ENCODE measurements at places on chromosomes 2 and 18. TPM values are rescaled to one million over a fixed set of nuclear protein-coding genes. Genes with fewer than 3 reads are reported as not detected.

Gene SPIRE1
- total RNA-seq: 19.0 TPM

Gene SCYGR4
- not detected for total RNA-seq

Gene PROKR1
- not detected for total RNA-seq

Gene LONRF2
- 0.21 TPM for total RNA-seq

Gene SNORC
- 1.9 TPM for total RNA-seq

Gene MYO3B
- total RNA-seq: 13.7 TPM

Gene REG3A
- total RNA-seq: not detected

Gene TMEM237
- 19.8 TPM for total RNA-seq

Gene UGT1A8
- not detected for total RNA-seq

Gene SERPINB11
- total RNA-seq: not detected

Gene MAP3K19
- not detected for total RNA-seq

Gene RESP18
- not detected for total RNA-seq

Gene SERPINB3
- total RNA-seq: not detected

Gene SERPINB12
- total RNA-seq: not detected

Gene TEX51
- total RNA-seq: not detected

Gene LHCGR
- total RNA-seq: not detected

Gene PTPRN
- 1.6 TPM for total RNA-seq

Gene DYNC2LI1
- 71.6 TPM for total RNA-seq

Gene SOX11
- total RNA-seq: not detected

All from activated T-helper 2 cell treated with anti-CD3 and anti-CD28 coated beads, Interferon-gamma antibody, Interleukin-2, Interleukin-4, amounts not matched to agents 10 μg/mL and 5 μg/mL and 100 μg/mL, durations not matched to agents 14 hours and 24 hours and 36 hours (primary cell).